ENCODE measurements at places on chromosomes 1 and 21.

- no peak for DNase-seq
Measured at GRCh38 chr1:242318140-242318539, 206.4 kb downstream of the PLD5 start.

DNA sequence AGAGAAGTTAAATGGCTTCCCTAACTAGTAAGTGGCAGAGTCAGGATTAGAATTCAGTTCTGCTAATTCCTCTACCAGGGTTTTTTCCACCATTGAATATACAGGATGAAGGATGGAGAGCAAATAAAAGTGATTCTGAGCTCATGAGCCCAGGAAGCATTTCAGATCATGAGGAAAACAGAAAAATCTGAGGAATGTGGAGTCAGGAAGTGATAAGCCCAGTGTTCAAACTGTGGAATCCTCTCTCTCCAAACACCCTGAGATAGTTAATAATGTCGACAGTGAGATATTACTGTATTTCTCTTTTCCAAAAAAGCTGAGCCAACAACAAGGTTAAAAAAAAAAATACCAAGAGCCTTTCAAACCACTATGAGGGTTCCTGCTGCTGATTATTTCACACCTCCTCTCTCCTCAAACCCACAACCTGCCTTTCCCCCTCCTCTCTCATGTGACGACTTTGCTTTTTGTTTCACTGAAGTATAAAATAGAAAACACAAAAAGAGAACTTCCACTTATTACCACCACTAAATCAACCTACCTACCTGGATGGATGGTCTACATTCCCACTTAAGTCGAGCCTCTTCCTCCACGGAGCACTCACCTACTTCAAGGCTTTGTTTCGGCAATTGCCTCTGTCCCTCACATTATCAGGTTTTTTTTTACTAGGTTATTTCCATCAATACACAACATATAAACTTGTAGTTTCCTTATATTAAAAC is 8.9 kb downstream of the SLAMF1 start:
- DNase-seq: peak; percentile 66

DNA sequence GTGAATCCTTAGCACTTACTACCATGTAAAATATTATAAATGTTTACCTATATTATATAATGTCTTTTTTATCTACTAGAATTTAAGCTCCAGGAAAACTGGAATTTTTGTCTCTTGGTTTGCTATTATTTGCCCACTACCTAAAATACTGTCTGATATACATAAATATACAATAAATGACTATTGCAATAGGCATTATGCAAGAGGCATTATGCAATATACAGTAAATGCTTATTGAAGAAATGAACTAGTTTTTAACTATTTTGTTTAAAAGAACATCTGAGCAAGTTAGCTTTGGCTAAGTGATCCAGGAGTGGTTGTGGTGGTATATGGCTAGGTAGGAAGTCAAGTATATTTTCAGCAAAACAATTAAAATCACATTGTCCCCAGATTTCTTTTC is 640.2 kb upstream of the PKN2 start:
- peak; percentile 11 for DNase-seq

GRCh38 chr1:80363689-80364475 is 1357.4 kb upstream of the ADGRL4 start:
- DNase-seq: peak; percentile 31

DNA sequence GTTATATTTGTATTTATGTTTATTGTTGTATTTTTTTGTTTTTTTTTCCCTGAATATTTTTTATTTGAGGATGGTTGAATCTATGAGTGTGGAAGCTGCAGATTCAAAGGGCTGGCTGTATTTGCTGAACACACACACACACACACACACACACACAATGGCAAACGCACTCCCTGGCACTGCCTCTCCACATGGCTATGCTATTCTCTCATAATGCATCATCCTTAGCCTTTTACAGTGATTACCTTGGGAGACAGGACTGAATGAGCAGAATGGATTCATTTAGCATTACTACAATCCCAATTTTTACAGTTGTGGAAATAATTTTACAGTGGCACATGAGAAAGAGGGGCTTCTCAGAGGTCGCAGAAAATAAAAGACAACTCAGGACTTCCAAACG is 390.1 kb downstream of the PCP4 start:
- no peak for DNase-seq

- DNase-seq: no peak
Measured at GRCh38 chr1:32536117-32536516, 3.1 kb upstream of the ZBTB8A start.

Measured in amniotic epithelial cell (primary cell).